Stimulated activated CD8-positive, alpha-beta memory T cell treated with anti-CD3 and anti-CD28 coated beads, Interleukin-2, amount 100 ng/mL, for 1 hour (primary cell): ENCODE measurements at places on chromosomes 7 and 10.

GRCh38 chr7:8035647-8036518, 67.3 kb downstream of the GLCCI1 start:
- no peak for DNase-seq

DNA sequence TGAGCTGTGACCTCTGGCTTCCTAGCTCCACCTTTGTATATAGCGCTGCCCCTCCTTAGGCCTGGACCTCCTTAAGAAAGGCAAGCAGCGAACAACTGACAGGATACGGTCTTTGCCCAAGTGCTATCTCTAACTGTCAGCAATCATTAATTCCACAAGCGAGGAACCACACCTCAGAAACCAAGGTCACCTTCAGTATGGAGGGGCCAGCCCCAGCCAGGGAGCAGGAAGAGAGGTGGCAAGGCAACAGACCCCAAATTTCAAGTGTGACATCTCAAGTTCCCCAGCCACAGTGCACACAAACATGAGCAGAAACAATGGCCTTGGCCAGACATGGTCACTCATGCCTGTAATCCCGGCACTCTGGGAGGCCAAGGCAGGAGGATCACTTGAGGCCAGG, 4.8 kb upstream of the AOC1 start:
- no peak for DNase-seq

DNA sequence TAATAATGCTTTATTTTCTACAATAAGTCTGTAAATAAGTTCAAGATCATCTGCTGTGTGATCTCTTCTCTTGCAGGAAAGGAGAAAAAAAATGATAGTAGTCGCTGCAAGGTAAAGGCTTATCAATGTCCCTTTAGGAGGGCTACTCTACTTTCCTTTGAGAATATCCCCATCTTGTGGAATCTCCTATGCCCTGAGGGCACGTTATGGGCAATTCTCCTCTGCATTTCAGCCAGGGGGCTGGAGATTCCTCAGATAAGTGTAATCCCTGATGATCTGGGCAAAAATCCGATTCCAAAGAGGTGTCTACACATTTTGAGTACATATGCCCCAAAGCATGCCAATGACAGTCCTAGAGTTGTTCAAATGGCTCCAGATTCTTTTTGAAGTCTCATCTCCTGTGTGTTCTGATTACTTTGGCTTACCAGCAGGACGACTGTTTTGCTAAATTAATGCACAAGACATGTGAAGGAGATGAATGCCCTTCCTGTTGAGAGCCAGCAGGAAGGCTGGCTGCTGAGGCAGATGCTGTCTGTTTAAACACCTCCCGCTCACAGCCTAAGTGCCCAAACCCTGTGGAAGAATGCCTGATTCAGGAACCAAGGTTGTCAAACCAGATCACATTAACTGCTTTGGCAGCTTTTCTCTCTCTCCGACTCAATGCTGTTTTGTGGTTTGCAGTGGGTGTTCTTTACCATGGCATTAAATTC, 171.2 kb upstream of the COL1A2 start:
- DNase-seq = no peak

- DNase-seq = no peak
Observed at GRCh38 chr7:99252166-99252895, 20.3 kb upstream of the MYH16 start.

GRCh38 chr10:80371467-80371866, 14.9 kb downstream of the DYDC2 start:
- no peak for DNase-seq

DNA sequence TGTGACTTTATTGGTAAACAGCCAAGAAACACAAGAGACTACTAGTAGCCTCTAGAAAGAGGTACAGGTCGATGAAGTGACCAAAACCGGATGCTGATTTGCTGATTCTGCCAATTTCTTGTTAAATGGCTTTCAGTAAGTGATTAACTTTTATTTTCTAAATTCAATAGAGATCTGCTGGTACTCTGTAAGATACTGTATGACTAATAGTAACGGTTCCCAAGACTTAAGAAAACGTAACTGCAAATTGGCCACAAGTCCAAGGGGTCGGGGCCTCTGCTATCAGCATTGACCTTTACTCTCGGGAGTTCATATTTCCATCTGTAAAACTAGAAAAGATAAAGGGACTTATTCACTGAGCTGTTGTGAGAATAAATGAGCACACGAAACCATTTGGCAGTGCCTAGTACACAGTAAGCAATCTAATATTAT, 1.4 kb downstream of the FAM3C start:
- no peak for DNase-seq
